Naive thymus-derived CD8-positive, alpha-beta T cell (primary cell): ENCODE measurements at places on chromosomes 13 and 19. TPM values are rescaled to one million over a fixed set of nuclear protein-coding genes. Genes with fewer than 3 reads are reported as not detected.

Gene OR4F17
- total RNA-seq, result not detected

Gene MCEMP1
- not detected for total RNA-seq

DNA sequence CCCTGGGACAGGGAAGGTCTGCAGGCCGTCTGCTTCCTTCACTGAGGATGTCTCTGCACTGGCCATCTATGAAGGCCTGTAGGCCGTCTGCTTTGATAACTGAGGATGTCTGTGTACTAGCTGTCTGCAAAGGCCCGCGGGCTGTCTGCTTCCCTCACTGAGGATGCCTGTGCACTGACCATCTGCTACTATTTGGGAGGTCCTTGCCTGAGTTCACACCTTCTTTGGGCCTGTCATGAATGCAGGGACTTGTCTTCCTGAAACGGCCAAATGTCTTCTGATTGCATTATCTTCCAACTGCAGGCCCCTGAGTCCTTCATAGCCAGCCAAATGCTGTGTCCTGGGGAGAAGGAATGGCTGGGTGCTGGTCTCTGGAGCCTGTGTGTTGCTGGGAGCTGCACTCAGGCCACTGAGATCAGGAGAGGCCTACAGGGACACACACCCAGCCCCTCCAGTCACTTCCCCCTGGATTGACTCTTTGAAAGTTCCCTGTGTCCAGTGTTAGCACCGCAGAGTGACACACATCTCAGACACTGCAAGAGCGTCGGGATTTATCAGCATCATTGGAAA, 72.9 kb downstream of the TEX29 start:
- H3K27ac ChIP-seq, result peak overlapping the region; percentile 35
- no peak for DNase-seq
- H3K4me1 ChIP-seq, result peaks cover 8% of the 10 kb centered on the region

DNA sequence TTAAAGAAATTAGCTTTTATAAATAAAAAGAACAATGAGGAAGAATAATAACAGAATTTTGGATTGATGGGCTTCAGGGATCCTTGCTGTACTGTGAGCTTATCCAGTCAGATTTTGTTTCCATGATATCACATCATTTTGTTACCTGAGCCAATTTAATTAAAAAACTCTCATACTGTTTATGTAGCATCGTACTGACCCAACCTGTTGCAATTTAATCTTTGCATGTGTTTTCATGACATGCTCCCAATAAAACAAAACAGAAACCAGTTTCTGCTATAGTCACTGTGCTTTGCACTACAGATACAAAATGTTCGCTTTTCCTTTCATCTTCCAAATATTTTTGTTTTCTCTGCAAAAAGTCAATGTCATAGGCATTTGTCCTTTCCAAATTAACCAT, 109.7 kb upstream of the RNF113B start:
- no peak overlapping the region for H3K4me3 ChIP-seq
- no peak overlapping the region for H3K27ac ChIP-seq
- DNase-seq, result no peak
- H3K27me3 ChIP-seq, result peaks cover 10% of the 10 kb centered on the region
